ENCODE measurements at places on chromosomes 4 and X.
A peak's percentile ranks its signal among the peaks of the same experiment; 100 is the strongest.

DNA sequence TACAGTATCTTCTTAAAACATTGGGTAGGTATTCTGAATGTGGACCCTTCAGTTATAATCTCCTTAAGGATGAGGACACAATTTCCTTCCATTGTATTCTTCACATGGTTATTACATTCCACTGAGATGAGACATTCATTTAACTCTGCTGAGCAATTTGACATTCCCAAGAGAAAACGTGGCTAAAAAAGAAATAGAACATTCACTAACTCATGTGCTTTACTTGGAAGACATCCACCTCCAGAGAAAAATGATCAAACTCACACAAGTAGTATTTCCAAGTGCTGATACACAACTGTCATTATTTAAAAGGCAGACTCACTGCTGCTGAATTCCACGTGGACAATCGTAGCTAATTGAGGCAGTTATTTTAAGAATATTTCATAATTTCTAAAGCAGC, 227.9 kb upstream of the ANKRD50 start:
- DNase-seq: peak; percentile 99

- DNase-seq: no peak
Measured at GRCh38 chr4:145042601-145043285, 55.3 kb downstream of the ANAPC10 start.

DNA sequence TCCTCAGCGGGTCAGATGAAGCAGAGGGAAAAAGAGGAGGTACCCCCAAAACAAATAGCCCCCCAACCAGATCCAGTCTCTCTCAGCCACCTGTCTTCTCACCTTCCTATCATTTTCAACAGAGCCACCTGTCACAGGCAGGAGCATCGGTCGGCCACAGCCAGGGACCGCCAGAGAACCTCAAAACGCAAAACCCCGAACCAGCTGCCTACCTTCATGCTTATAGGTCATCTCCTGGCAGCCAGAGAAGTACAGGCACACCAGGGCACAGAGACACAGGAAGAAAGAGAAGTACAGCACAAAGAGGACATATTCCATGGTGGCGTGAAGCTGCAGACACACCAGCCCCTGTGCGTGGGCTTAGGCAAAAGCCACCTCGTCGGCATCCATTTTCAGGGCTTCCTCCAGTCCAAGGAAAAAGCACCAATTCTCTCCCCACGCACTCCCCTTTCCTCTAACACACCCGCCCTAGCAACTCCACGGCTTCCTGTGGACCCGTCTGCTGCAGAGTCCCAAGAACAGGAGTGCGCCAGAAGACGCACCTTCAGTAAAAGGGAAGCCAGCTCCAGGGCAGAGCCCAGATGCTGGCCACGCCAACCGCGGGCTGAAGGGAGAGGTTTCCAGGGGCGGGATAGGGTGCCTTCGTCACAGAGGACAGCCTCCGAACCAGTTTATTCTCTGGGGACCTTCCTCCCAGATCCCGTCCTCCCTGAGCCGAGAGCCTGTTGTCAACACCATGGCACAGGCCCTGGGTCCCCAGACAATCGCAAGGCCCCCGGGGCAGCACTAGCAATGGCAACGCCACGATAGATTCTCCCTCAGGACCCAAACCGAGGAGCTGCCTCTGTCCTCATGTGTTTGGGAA, 51.8 kb upstream of the C4orf50 start:
- DNase-seq: no peak

DNA sequence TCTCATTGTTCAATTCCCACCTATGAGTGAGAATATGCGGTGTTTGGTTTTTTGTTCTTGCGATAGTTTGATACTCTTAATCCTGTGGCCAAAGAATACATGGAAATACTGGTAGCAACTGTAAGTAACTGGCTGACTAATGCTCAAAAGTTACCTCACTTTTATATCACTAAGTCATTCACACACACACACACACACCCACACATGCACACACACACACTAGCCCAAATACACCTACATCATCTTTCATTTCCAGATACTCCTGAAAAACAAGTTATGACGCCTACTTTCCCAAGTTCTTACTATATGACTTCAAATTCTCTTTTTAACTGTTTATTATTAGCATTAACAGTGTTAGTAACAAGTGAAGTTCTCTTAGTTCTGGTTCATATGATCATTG, 101.3 kb downstream of the DCHS2 start:
- no peak for DNase-seq

DNA sequence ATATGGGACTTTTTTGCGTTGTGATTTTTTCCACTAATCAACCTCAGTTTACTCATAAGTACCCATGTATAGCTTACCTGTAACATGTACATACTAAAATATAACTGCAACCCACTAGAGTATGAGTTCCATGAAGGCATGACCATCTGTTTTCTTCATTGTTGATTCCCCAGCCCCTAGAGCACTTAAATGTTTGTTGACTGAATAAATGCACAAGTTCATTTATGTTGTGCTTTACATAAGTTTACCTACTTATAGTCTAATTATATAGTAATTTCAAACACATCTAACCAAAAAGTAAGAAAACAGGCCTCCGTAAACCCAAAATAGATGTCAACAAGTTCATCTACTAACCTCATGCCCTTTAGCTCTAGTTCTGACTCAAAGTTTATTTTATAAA, 34.7 kb downstream of the DCHS2 start:
- no peak for DNase-seq

DNA sequence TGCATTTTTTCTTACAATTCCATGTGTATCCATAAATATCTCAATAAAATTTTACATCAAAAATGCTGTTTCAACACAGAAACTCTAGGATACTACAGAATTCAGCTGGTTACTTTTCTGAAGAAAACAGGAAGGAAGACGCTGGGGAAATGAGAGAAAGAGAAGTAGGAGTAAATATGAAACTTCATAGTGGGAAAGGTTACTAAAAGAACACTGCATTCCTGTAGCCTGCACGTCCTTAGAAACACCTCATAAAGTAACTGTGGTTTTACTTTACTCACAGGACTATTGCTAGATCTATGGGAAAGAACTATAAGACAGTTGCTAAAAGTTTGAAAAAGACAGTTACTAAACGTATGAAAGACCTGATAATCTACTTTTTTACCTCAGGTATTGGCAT, 23.1 kb downstream of the ATP11C start:
- no peak for DNase-seq

DNA sequence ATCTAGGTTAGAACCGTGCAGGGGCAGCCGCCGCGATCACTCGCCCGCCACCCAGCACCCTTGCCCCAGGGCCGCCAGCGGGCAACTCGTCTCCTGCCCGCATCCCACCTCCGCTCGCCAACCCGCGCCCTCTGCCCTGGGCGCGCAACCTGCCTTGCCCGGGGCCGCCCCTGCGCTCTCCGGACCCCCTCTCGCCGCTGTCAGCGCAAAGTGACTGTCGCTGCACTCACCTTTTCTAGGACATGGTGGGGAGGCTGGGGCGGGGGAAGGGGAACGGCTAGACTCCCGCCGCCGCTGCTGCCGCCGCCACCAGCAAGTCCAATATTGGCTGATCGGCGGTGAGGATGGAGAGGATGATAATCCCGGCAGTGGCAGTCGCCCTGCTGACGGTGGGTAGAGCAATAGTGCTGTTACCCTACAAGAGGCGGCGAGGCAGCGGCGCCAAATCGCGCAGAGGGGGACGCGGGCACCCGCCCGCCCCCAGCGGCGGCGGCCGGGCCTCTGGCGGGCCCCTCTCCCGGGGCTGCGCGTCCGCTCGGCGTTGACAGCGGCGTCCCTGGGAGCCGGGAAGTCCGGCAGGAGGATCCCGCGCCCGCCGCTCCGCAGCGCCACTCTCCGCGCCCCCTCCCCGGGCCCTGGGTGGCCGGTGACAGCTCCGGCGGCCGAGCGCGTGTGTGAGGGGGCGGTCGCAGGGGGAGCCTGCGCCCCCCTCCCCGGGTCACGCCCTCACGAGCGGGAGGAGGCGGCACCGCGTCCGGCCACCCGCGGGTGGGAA, 2.3 kb upstream of the NR3C2 start:
- DNase-seq: no peak

GRCh38 chrX:153499876-153500275, 5.1 kb downstream of the BGN start:
- no peak for DNase-seq

DNA sequence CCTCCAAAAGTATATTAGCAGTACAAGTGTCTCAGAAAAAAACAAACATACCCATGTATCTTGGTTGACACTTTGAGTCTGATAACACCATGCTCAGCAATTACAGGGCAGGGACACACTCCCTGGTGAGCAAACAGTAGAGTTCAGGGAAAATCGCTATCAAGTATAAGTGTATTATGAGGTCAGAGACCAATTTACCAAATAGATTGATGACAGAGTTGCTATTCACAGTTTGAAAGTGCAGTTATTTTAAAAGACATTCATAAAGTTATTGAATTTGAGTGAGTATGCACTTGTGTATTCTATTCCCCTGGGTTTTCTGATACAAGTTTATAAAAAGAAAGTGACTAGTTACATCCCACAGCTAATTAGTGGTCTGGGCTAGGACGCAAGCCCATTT, 10.2 kb upstream of the LONRF3 start:
- DNase-seq: no peak

DNA sequence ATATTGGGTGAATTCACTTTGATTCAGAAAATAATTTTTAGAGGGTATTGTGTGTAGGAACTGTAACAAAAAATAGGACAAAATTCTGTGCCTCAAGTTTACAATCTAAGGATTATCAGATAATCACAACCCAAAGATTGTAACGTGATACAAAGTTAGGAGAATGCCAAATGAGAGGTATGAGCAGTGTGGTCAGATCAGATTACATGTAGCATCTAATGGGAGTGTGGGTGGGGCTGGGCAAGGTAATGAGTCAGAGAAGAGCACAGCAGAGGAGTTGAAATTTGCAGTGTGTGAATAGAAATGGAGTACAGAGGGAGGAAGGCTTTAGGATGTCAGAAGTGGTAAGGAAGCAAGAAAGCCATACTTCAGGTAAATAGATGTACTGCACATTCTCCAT, 103.4 kb upstream of the TEX13A start:
- peak; percentile 28 for DNase-seq

DNA sequence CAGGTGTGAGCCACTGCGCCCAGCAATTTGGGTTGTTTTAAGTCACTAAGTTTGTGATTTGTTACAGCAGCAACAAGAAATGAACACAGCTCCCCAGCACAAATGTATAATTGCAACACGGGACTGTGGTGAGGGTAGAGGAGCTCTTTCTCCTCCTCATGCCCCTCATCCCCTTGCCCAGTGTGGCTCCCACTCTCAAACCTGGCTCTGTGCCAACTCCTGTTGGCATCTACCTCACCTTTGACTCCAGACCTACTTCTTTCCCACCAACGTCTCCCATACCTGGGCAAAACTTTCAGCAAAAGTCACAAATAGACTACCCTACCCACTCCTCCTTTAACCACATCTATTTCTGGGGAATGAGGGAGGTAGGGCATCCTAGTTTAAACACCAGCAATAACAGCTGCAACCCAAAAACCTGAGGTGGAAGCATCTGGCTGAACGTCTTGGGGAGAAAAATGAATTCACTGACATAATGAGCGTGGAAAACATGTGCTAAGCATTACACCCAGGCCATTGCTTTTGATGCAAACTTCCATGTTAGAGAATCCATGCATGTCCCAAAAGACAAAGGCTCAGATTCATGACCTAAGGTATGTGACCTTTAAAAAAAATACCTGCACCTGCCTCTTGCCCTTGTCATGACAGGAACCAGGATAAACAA, 19.2 kb downstream of the LNX1 start:
- DNase-seq: no peak

GRCh38 chr4:152808670-152809069, 28.9 kb downstream of the ARFIP1 start:
- no peak for DNase-seq

- DNase-seq: no peak
Measured at GRCh38 chrX:12999422-12999821, 24.5 kb downstream of the TMSB4X start.

DNA sequence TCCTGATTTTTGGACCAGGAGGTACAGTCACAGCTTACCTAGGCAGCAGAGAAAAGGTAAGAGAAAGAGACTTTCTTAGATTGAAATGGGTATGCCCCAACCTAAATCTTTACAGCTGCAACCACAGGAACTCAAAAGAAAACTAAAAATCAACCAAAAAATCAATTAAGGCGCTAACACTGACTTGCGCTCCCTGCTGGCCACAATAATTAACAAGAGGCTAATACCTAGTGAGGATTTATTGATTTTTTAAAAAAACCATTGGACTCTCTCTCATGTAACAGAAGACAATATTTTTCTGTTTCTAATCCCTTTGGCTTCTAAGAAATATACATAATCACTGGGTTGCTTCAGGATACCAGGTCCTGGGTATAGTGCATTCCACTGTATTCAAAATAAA, 153.9 kb upstream of the TENM3 start:
- DNase-seq: no peak

GRCh38 chr4:185734214-185734613, 77.8 kb downstream of the SORBS2 start:
- DNase-seq: no peak

GRCh38 chr4:127449449-127449848, 183.3 kb upstream of the INTU start:
- DNase-seq: no peak

- DNase-seq: no peak
Measured at GRCh38 chrX:96453139-96453538, 231.5 kb upstream of the DIAPH2 start.

DNA sequence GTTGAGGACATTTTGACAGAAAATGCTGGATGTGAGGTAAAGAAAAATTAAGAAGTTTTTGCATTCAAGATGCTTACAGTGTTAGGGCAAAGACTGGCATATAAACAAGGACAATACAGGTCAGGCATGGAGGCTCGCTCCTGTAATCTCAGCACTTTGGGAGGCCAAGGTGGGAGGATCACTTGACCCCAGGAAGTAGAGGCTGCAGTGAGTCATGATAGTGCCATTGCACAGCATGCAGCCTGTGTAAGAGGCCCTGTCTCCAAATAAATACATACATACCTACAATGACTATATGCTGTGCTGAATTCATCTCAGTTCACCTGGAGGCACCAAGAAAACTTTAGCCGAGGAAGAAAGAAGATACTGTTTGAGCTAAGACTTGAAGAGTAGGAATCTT, 2.3 kb downstream of the MAGT1 start:
- no peak for DNase-seq

DNA sequence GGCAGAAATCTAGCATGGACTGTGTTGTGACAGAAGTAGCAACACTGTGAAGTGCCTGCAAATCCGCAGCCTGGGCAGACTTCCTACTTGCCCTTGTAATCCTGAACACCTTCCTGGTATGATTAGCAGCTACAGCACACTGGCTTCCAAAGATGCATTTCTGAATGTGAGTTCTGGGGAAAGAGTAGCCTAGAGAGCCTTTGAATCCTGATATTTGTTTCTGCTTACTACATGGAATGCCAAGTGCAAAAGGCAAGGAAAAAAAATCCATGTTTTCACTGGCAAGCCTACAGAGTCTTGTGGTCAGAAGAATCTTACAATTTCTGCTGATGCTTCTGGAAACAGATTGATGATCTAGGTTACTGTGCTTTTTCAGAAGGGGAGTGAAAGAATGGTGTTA, 223.7 kb downstream of the COL25A1 start:
- peak; percentile 69 for DNase-seq

DNA sequence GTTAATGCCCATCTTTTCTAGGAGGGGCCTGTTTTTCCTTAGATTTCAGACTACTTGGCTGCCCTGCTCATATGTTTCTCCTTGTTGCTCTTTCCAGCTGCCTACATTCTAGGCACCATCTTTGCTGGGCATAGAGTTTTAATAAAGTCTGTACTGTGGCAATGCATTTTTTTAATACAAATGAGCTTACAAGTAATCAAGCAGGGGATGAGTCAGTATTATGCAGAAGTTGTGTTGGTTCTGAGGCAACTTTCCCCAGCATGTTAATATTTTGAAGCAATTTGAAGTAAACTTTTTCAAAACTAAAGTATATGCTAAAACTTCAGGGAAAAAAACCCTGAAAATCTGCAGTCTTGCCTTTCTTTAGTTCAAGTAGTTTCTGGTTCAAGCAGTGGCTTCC, 372.0 kb upstream of the GATB start:
- DNase-seq: no peak
